GM23338 (cell line): ENCODE measurements at places on chromosomes 1 and 21. TPM values are rescaled to one million over a fixed set of nuclear protein-coding genes. Genes with fewer than 3 reads are reported as not detected.

PTPN7 gene
- 0.33 TPM in 1 of 2 replicates, not detected in the other for polyA plus RNA-seq

SV2A gene
- polyA plus RNA-seq = 17.3 and 17.8 TPM in 2 replicates

TFAP2E gene
- polyA plus RNA-seq = 0.34 TPM in 1 of 2 replicates, not detected in the other

TMEM125 gene
- 16.2 and 16.8 TPM in 2 replicates for polyA plus RNA-seq

CD101 gene
- polyA plus RNA-seq = 0.35 and 1.3 TPM in 2 replicates

NASP gene
- 1,008 and 1,039 TPM in 2 replicates for polyA plus RNA-seq

CD52 gene
- polyA plus RNA-seq = 7.3 and 9.6 TPM in 2 replicates

SAMD11 gene
- 0.40 and 0.47 TPM in 2 replicates for polyA plus RNA-seq

ATP5PO gene
- polyA plus RNA-seq = 437 and 522 TPM in 2 replicates

FCRL6 gene
- polyA plus RNA-seq = not detected in 2 replicates

ARHGAP30 gene
- 0.45 and 1.0 TPM in 2 replicates for polyA plus RNA-seq

CELA2B gene
- polyA plus RNA-seq = not detected in 2 replicates

GTF2B gene
- 15.7 and 19.8 TPM in 2 replicates for polyA plus RNA-seq

PPFIA4 gene
- polyA plus RNA-seq = 1.3 and 2.2 TPM in 2 replicates

OLIG2 gene
- 0.09 and 0.15 TPM in 2 replicates for polyA plus RNA-seq

MIGA1 gene
- polyA plus RNA-seq = 3.4 and 4.6 TPM in 2 replicates

FUCA1 gene
- 3.5 and 4.4 TPM in 2 replicates for polyA plus RNA-seq

PLD5 gene
- 4.1 and 5.5 TPM in 2 replicates for polyA plus RNA-seq

PLA2G5 gene
- polyA plus RNA-seq = not detected in 2 replicates

GLRX2 gene
- 28.3 and 37.8 TPM in 2 replicates for polyA plus RNA-seq

SMYD2 gene
- 5.8 and 5.9 TPM in 2 replicates for polyA plus RNA-seq

AQP10 gene
- not detected in 2 replicates for polyA plus RNA-seq

ACTN2 gene
- polyA plus RNA-seq = 2.2 and 2.8 TPM in 2 replicates

SLC6A9 gene
- polyA plus RNA-seq = 12.2 and 14.4 TPM in 2 replicates

RAB3B gene
- 16.3 and 18.3 TPM in 2 replicates for polyA plus RNA-seq

E2F2 gene
- 0.78 and 1.6 TPM in 2 replicates for polyA plus RNA-seq

ZMYND12 gene
- polyA plus RNA-seq = 0.16 and 0.90 TPM in 2 replicates

IFI6 gene
- polyA plus RNA-seq = 15.6 and 16.0 TPM in 2 replicates

GPR25 gene
- not detected in 2 replicates for polyA plus RNA-seq

ANKRD35 gene
- polyA plus RNA-seq = 4.9 and 5.6 TPM in 2 replicates
